ENCODE measurements at places on chromosomes 7 and 10.

- DNase-seq, result no peak
Observed at GRCh38 chr10:43867667-43868565, 219.2 kb upstream of the ZNF32 start.

GRCh38 chr10:58661336-58661735 is 148.7 kb downstream of the BICC1 start:
- DNase-seq, result no peak

- DNase-seq, result peak; percentile 61
Observed at GRCh38 chr10:121900443-121901174, 27.2 kb downstream of the ATE1 start.

DNA sequence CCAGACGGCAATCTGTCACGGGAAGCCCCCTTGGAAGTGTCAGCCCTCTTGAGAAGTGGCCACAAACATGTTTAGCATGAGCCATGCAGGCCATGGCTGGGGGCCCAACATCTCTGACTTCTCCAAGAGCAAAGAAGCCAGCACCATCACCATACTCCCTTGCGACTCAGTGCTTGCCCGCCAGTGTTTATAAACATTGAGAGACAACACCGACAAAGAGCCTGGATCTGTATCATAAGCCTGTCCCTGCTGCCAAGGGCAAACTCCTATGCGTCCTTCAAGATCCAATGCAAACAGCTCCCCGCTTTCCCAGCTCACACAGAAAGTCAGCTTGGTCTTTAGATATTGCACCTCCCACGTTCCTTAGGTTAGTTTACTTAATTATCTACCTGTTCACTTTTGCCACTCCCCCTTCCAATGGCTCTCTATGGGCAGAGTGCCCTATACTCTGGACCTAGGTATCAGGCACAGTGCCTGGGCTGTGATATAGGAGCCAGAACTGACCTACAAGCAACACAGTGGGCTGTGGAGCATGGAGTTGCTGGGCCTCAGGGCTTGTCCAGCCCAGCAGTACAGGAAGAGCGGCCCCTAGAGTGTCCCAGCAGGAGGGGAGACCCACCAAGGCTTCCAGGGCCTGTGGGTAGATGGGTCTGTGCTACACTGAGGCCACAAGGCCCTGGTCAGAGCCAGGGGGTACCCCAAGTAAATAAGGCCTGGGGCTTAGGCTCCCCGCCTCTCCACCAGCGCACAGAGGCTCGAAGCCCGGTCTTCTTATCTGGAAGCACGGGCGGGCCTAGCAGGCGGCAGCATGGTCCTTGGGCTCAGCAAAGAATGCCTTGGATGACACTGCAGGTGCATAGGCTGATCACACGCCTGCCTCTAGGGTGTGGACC is 37.7 kb downstream of the CAMK2B start:
- DNase-seq, result no peak

- DNase-seq, result no peak
Observed at GRCh38 chr7:3980300-3980643, 679.2 kb downstream of the SDK1 start.

GRCh38 chr7:34177476-34177875 is 272.1 kb downstream of the BMPER start:
- no peak for DNase-seq

DNA sequence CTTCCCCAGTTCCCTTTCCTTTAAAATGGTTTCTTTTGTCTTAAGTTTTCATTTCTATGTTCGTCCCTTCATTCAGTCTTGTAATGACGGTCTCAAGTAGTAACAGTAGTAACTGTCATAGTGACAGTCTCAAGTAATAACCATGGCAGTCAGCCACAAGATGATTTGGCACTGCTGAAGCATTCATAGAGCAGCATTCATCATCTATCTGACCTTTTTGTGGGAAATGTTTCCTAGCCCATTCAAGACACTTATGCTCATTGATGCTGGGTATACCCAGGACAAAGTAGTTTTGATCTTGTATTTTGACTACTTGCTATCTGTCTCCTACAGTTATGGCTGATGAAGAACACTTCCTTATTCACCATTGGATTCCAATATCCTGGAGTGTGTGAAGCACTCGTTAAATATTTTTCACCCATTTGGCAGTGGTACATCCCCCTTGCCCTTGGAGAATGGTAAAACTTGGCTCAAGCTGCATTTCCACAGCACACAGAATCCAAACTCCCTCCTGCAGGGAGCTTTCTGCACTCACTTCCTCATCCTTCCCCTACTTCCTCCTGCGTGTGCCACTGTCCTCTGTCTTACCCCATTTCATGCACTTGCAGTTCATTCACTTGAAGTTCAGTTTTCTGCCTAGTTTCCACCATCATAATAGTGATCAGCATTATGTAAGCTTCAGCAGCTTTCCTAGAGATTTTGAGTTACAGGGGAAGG is 19.0 kb downstream of the GIMAP4 start:
- no peak for DNase-seq

GRCh38 chr10:78471723-78472550 is 438.3 kb downstream of the RPS24 start:
- DNase-seq, result no peak

DNA sequence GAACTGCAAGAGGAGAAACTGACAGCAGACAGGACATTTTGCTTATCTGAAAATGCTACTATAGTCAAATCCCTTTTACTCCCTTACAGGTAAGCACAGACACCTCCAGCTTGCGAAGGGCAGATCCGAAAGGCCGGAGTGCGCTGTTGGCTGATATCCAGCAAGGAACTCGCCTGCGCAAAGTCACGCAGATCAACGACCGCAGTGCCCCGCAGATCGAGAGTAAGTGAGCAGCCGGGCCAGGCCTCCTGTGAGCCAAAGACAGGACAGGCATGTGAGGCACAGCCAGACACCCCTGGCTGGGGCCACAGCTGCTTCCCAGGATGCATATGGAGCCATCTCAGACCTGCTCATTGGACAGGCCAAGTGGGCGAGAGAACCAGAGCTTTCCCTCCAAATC is 69.4 kb downstream of the WIPF3 start:
- DNase-seq, result no peak

- no peak for DNase-seq
Observed at GRCh38 chr10:17076626-17077345, 52.8 kb downstream of the CUBN start.

DNA sequence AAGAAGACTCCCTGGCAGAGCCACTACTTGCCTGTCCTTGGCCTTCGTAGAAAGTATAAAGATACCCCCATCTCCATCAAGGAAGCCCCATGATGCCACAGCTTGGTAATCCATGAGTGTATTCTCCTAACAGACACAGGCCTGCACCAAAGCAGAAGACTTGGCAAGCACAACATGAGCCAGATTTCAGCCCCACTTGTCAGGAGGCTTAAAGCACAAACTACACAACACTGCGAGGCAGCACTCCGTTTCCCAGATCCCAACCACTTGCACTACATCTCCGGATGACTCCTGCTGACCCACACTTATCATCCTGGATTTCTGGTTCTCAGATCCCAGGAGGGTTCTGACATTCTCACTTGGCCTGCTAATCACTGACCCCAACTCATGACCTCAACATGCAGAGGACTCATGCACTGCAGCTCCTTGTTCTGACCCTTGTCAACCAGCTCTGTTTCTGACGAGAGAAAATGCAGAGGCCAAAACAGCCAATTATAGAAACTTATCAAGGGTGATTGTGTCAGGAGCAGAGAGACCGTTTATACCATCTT is 100.8 kb downstream of the RELN start:
- DNase-seq, result no peak

GRCh38 chr10:13847201-13847631 is 260.5 kb downstream of the PRPF18 start:
- DNase-seq, result no peak

DNA sequence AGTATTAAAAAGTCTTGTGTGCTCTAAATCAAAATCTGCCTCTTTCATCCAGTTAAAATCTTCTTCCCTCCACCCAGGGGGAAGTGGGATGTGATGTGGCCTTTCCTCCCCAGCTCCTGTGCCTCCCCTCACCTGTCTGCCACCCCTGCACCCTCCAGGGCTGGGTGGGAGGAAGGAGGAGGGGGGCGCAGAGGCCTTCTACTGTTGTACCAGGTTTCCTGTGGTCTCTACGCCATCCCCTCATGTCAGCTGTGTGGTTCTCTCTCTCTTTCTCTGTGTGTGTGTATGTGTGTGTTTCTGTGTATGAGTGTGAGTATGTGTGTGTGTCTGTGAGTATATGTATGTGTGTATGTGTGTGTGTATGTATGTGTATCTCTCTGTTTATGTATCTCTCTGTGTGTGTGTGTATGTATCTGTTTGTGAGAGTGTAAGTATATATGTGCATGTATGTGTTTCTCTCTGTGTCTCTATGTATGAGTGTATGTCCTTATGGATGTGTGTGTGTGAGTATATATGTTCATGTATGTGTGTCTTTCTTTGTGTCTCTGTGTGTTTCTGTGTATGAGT is 45.5 kb upstream of the C10orf71 start:
- DNase-seq, result no peak

- no peak for DNase-seq
Observed at GRCh38 chr10:78537018-78537417, 503.4 kb downstream of the RPS24 start.

DNA sequence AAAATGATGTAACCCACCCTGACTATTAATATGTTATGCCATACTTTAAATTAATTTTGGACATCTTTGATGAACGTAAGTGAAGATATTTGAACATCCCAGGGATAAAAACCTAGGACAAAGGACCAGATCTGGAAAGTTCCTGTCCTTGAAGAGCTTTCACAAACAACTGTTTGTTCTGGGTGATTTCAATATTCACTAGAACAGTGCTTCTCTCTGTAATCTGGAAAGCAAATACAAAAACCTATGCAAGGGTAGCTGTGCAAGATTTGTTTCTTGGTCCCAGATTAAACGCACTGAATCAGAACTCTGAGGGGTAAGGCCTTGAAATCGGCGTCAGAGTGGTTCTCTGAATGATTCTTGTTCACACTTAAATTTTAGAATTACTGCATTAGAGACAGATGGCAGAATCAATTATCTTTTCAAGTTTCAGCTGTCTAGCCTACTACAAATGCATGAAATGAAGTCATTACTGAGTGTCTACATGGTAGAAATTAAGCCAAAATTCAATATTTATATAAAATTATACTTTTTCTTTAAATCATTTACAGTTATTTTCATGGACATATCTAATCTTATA is 69.6 kb upstream of the CSTF2T start:
- no peak for DNase-seq

GRCh38 chr7:44396496-44396895 is 71.1 kb upstream of the CAMK2B start:
- DNase-seq, result no peak

DNA sequence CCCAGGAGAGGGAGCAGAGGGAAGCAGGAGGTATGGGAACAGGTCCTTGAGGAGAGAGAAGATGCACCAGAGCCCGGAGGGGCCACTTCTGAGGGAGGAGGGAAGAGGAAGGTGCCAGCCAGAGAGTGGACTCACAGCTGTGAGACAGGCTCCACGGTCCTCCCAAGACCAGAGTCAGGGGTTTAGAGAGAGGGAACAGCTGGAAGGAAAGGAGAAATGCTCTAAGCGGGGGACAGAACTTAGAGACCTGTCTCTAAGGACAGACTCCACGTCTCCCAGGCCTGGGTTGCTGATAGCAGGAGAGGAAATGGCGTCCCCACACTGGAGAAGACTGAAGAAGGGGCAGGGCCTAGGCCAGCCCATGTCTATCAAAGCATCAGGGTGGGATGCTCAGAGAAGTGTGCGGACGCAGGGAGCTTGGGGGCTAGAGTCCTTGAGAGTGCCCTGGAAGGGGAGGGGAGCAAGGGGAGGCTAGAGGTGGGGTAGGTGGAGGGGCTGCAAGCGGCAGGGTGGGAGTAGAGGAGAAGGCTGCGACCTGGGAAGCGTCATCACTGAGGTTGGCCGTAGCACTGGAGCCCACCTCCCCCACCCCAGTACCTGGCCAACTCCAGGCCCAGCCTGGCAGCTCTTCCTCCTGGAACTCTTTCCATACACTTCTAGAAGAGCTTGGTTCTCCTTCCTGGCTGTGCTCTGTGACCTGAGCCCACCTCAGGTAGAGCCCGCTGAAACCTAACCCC is 25.6 kb upstream of the GRID1 start:
- DNase-seq, result no peak

DNA sequence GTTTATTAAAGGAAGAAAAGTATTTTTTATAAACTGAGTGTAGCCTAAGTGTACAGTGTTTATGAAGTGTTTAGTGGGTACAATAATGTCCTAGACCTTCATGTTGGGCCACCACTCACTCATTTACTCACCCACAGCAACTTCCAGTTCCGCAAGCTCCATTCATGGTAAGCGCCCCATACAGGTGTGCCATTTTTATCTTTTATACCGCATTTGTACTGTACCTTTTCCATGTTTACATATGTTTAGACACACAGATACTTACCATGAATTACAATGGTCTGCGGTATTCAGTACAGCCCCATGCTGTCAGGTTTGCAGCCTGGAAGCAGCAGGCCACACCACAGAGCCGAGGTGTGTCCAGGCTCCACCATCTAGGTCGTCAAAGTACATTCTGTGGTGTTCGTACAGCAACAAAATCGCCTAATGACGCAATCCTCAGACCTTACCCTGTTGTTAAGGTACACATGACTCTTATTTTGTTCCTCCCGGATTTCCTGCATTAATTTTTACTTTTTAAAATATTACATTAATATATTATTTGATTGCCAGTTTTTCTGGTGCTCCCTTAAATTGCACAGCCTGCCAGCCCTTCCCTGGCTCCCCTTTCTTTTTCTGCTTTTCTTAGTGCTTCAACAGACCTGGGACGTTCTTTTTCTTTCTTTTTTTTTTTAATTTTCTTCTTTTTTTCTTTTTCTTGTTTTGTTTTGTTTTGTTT is 881 bp upstream of the SSBP1 start:
- DNase-seq, result peak; percentile 14
